ENCODE measurements at places on chromosomes 7 and 10.
A peak's percentile ranks its signal among the peaks of the same experiment; 100 is the strongest.

- DNase-seq = no peak
Measured at GRCh38 chr10:59075576-59075975, 100.9 kb upstream of the PHYHIPL start.

GRCh38 chr10:117673230-117674010, 130.9 kb downstream of the EMX2 start:
- DNase-seq = no peak

GRCh38 chr10:49616421-49617101, 2.7 kb downstream of the CHAT start:
- peak; percentile 6 for DNase-seq

GRCh38 chr10:14003517-14004184, 327.1 kb downstream of the FRMD4A start:
- no peak for DNase-seq

GRCh38 chr7:116691664-116692063, 19.7 kb downstream of the MET start:
- no peak for DNase-seq

DNA sequence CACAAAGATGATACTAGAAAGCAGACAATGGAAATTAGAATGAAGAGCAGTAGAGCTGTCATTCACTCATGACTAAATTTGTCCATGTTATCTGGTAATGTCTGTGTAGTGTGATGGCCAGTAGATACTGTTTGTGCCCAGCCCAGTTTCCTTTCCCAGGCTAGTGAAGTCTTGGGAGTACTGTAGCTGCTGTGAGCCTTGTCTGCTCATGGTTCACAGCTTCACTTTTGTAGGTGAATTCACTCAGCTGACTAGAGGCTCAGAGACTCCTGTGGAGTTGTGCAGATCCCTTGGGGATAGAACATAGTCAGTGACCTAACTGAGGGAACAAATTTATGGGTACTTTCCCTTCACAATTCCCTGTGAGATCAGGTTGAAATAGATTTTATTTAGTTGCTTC, 572.5 kb downstream of the ARL4A start:
- DNase-seq = no peak

- no peak for DNase-seq
Measured at GRCh38 chr7:78066599-78066998, 268.0 kb downstream of the PHTF2 start.

DNA sequence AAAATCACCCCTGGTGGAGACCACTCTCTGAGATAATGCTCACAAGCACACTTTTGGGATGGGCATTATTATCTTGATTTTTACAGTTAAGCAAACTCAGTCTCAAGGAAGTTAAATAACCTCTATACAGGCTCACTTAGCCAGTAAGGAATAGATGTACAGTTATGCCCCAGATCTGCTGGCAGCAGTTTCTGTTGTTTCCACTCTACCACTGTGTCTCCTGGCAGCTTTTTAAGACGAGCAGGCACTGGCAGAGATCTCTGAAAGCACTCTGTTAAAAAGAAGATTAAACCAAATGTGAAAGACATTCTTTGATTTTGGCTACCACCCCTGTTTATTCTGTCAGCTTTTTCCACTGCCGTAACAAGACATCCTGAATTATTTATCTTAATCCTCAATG, 73.2 kb downstream of the SRI start:
- no peak for DNase-seq

DNA sequence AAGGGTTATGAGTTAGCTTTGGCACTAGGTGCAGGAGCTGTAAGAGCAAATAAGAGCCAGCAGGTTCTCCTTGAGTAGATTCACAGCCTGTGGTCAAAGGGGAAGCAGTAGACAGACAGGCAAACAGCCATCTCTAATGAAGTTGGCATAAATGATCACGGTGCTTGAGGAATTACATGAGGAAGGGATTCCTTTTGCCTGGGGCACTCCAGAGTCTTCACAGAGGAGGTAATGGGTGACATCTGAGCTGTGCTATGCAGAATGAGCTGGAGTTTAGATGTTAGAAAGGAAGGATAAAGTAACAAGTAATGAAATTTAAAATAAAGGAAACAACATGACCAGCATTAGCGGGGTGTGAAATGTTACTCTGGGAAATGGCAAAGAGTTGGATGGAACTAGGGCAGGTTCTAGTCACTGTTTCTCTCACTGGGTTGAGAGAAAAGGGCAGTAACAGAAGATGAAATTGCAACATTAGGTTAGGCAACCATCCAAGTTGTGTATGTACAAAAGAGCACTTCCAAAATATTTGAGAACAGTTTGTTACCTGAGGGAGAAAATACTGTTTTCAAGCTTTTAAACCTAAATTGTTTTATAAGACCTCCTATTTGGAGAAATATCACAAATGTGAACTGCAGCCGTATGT, 613.8 kb downstream of the PHTF2 start:
- DNase-seq = no peak

DNA sequence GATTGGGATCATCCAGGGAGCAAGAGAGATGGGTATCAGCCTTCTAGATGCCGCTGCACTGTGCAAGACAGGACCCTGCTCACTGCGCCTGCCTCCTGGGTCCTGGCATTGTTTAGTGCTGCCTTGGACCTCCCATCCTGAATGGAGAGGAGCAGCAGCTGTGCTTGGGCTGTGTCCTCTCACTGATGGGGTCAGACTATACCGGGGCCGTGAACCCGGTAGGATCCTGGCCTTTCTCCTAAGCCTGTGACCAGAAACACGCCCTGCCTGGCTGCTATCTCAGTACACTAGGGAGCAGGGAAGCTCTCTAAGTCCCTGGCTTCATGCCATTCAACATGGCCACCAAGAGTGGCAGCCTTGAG, 309.4 kb upstream of the ZNF32 start:
- no peak for DNase-seq

DNA sequence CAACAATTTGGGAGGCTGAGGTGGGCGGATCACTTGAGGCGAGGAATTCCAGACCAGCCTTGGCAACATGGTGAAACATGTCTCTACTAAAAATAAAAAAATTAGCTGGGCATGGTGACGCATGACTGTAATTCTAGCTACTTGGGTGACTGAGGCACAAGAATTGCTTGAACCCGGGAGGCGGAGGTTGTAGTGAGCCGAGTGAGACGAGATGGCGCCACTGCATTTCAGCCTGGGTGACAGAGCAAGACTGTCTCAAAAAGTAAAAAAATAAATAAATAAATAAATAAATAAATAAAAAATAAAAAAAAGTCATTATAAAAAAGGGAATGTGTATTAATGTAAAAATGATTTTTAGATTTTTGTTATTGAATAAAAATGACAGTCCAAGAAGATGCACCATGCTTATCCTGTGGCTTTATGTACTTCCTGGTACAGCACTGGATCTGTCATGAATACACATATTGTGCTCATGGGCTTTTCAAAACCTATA, 658.8 kb upstream of the LRRN3 start:
- DNase-seq = no peak

GRCh38 chr10:53536322-53536721, 763.7 kb upstream of the MBL2 start:
- DNase-seq = no peak

- no peak for DNase-seq
Measured at GRCh38 chr7:5431560-5432015, 8.0 kb upstream of the TNRC18 start.

DNA sequence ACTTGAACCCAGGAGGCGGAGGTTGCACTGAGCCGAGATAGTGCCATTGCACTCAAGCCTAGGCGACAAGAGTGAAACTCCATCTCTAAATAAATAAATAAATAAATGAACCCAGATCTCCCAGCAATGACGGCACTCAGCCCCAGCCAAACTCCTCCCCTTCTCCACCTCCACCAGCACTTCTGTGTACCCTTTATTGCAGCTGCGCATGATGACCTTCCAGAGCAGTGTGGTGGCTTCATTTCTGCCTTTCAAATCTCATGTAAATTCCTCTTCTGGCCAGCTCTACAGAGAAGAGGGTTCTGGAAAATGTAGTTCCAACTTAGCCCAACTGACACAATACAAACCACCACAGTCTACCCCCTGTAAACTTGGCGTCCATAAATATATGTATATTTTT, 108.5 kb downstream of the SLC37A3 start:
- peak; percentile 59 for DNase-seq

GRCh38 chr10:78215645-78216044, 182.0 kb downstream of the RPS24 start:
- DNase-seq = peak; percentile 86

DNA sequence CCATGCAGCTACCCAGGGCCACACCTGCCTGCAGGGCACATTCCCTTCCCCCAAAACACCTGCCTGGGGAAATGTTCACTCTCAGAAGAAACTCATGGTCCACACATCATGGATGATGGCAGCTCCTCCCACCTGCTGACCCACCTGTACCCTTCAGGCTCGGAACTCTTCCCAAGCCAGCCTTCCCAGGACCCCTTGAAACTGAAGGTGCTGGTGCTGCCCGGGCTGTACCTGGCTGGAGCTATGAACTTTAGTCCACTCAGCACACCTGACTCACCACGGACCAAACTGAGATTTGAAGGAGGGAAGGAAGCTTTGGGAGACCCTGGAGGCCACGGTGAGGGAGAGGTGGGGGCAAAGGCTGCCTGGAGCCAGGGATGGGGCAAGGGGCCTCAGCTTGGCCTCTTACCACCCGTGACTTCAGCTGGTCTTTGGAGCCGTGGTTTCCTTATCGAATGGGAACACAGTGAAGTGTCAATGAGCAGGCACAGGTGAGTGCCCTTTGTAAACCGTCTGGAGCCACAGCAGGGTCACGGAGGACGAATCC, 30.1 kb upstream of the INPP5A start:
- DNase-seq = no peak

- no peak for DNase-seq
Measured at GRCh38 chr10:75202321-75203045, 8.1 kb upstream of the VDAC2 start.

- no peak for DNase-seq
Measured at GRCh38 chr7:30463405-30464145, 15.0 kb downstream of the NOD1 start.

GRCh38 chr10:109914966-109915365, 8.3 kb downstream of the XPNPEP1 start:
- DNase-seq = no peak

GRCh38 chr7:133268355-133268754, 15.5 kb downstream of the EXOC4 start:
- DNase-seq = no peak

DNA sequence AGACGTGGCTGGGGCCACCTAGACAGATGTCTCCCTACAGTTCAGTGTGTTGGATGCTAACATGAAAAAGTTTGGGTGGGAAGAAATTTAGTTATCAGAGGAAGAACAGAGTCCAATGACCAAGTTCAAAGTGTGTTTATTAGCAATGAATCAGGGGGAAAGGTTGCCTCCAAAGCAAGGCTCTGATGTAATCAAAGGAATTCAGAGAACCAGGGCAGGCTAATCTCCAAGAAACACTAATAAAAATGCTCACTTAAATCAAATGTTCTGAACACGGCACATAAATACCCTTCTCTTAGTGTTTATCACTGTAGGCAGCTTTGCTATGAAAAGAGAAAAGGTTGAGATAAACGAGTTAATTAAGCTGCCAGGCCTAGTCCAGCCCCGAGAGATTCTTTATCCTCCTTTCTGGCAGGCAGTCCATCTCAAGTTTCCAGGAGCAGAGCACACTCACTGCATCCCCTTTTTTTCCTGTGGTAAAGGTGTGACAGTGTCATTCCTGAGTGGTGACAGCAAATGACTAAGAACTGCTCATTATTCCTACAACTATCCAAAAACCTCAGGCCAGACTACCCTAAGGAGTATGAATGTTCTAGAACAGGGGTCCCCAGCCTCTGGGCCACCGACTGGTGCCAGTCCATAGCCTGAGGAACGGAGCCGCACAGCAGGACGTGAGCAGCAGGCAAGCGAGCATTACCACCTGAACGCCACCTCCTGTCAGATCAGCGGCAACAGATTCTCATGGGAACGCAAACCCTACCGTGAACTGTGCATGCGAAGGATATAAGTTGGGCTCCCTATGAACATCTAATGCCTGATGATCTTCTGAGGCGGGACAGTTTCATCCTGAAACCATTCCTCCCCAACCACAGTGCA, 66.9 kb upstream of the FHIP2A start:
- no peak for DNase-seq

DNA sequence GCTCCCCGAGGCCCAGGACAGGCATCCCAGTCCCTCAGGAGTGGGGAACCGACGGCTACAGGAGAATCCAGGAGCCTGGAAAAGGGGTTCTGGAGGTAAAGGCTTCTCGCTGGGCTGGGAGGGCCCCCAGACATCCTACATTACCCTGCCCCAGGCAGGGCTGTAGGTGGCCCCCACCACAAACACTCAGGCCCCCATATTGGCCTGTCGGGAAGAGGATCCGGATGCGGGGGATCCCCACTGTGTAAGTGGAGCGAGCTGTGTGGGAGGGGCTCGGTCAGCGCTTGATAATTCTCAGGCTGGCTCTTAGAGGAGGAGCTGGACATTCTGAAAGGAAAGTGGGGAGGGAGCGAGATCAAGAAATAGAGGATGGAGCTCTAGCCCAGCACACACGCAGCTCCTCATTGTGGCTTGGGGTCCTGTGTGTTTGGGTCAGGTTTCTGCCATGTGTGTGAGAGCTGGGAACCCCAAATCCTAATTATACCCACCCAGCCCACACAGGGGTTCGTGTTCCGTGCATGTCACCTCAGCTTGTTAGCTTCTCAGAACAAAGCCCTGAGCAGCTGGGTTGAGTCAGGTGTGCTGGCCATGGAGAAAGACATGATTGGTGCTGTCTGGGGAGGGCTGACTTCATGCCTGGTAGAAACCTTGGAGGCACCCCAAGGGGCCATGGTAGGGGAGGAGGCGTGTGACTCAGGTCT, 49.4 kb downstream of the ZNF467 start:
- no peak for DNase-seq

DNA sequence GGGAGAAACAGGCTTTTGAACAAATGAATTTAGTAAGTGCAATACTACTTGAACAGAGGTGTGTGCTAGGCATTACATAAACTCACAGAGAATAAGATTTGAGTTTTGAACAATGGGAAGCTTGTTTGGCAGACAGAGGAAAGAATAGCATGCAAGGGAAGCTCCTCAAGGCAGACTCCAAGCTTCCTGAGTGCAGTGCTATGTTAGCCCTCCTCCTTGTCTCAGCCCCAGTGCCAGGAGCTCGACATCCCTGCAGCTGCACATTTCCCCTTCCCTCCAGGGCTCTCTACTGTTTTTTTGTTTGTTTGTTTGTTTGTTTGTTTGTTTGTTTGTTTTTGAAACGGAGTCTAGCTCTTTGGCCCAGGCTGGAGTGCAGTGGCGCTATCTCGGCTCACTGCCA, 237.5 kb downstream of the IPMK start:
- DNase-seq = no peak

Measured in NCI-H526 (cell line).